Left lung (tissue), 14 donors: ENCODE measurements at places on chromosomes 12 and 14. TPM values are rescaled to one million over a fixed set of nuclear protein-coding genes. Genes with fewer than 3 reads are reported as not detected.

DNA sequence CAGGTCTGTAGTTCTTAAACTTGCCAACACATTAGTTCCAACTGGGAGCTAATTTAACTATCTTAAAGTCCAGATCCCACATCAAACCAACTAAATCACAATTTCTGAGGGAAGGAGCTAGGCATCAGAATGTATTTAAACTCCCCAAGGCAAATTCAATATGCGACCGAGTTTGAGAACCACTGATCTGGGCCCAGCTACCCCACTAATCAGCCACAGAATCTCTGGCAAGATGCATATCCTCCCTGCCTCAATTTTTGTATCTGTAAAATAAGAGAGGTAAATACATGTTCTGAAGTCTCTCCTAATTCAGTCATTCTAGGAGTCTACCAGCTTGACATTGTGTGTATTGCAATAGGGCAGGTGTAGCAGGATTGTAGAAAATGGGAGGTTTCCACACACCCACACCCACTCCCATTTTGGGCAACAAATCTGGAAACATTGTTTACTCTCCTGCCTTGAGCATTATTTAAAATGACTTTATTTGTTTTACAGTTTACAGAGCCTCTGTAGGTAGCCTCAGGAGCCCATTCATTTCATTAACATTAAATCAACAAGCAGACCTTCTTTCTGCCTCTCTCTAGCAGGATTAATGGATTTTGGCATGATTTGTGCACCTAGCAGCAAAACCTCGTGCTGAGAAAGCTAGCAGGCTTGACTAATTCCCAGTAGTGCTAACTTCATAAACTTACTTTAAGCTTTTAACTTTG, 15.6 kb downstream of the LGR5 start:
- no peak for DNase-seq

DNA sequence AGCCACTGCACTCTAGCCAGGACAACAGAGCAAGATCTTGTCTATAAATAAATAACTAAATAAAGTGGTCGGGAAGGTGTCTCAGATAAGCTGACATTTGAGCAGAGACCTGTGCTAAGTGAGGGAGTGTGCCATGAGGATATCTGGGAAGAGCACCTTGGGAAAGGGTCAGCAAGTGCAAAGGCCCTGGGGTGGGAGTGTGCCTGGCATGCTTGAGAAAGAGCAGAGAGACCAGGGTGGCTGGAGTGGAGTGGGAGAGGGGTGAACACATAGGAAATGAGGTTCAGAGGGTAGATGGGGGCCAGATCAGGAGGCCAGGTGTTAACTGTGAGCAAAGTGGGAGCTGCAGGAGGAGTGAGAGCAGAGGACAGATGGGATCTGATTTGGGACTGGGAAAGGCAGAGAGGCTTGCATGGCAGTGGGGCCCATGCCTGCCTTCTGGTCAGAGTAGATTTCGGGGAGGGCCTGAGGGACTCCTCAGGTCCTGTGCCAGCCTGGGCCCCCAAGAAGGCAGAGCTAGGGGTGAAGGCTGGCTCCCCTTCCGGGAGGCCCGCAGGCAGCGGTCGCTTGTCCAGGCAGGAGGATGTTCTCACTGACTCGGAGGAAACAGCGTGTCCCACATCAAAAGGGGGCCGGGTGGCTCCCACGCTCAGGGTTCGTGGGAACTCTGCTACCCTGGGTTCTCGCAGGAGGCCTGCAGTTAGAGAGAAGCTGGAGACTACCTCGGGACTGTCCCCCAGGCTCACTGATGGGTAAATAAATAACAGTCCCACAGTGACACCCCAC, 32.6 kb downstream of the DTX1 start:
- peak; percentile 50 for DNase-seq

DNA sequence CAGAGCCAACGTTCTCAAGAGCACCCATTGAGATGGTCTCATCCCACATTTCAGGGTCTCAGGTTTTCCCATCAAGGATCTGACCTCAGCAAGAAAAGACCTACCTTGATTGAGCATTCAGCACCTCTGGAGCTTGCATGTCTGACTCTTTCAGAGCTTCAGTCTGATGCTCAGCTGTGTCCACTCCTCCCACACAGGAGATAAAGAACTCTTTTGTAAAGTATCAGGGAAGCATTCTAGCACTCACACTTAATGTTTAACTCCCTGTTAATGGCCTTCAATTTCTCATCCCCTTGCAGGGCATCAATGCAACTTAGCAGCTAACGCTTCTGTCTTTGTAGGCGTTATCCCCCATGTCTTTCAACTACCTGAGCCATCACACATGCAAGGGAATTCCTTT, 124.1 kb downstream of the GALC start:
- no peak for DNase-seq

DNA sequence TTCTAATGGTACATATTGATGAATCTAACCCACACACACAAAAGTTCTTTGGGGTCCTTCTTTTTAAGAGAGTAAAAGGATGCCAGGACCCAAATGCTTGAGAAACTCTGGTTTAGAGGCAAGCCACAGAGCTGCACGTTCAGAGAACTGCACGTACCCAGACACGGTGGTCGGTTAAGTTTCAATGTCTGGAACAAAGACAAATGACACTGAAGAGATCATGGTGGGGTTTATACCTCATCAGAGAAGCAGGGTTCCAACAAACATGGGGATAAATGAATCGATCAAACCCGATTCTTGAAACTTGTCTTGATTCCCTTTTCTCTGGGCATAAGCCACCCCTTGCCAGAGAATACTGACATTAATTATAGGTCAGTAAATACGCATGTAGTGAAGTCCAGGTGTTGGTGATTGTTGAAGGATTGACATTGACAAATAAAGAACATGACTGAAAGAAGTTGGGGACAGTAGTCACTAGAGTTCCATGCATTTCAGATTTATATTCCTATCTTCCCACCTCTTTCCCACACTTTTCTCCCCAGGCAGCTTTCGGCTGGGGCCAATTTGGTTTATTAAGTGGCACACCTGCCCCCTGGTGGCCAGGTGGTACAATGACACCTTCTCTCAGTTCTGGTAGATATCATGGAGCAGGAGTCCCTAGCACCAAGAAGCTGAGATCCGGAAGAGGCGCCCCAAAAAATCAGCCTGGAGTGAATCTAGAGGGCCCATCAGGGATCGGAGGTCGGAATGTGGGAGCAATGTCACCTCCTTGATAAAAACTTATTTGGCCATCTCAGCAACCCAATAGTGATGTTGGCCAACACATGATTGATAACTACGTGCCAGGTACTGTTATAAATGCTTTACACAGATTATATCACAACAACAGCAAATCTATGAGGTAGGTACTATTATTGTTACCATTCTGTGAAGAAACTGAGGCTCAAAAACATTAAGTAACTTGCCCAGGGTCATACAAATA, 17.8 kb upstream of the HDAC7 start:
- no peak for DNase-seq

GRCh38 chr12:51870504-51870903, 17.4 kb upstream of the ANKRD33 start:
- no peak for DNase-seq

DNA sequence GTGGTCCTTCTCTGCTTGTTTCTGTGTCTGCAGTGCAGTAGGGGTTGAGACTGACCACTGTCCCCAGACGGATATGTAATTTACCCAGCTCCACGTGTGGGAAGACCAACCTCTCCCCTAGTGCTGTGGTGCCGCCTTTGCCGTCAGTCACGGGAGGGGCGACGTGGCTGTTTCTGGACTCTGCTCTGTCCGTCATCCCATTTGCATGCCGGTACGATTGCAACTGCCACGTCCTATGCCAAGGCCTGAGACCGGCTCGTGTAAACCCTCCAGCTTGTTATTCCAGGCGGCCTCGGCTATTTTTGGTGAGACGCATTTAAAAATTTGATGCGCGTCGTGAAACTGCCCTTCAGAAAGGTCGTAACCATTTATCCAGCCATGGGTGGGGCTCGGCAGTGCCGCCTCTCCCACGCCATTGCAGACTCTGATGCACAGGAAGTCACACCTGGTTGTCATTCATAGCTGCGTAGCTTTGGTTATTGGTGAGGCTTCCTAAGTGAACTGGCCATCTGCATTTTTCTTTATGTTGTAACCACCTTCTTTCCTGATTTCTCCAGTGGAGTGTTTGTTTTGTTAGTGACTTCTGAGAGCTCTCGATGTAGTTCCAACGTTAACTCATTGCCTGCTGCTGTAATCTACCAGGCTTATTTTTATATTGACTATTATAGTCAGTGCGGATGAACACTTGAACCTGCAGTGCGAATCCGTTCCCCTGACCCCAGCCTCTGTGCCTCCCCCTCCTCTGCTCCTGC, 75.1 kb downstream of the ADGRD1 start:
- DNase-seq: no peak

DNA sequence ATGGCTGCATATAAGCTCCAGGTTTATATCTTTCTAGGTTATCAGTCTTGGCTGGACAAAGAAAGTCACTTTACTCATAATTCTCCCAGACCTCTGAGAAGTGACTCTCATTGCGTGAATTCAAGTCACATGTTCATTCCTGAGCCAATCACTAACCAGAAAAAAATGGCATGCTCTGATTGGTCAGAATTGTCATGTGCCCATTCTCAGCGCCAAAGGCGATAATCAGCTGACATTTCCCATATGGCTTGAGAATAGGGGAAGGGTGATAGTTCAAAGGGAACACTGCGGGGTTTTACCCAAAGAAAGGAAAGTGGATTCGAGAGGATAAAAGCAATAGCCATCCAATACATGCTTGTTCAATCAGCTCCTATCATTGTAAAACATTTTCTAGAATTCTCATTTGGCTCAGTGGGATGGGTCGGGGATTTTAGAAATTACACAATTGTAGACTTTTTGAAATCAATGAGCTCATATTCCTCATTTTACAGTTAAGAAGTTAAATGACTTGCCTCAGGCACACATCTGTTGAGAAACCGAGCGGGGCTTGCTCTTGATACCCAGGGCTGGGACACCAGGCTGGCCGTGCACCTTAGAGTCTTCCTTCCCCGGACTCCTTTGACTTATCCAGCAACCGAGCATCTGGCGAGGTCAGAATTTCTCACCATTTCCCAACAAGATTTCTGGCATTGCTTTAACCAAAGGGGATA, 454.0 kb upstream of the TBX3 start:
- DNase-seq: no peak

DNA sequence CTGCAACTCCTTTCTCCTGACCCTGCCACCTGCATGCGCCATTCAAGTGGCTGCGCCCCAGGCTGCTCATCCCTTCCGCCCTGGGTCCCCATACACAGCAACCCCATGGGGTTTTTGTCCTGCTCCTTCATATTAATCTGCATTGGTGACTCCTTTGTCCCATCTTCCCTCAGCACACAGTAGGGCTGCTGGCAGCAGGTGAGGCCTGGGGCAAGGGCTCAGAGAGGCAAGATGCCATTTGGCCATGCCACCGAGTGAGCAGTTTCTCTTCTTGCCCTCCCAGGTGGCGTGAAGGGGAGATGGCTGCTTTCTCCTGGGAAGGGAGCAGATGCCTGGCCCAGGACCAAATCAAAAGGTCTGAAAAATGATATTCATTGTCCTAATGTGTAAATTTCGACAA, 9.1 kb downstream of the RTL1 start:
- DNase-seq: peak; percentile 34

DNA sequence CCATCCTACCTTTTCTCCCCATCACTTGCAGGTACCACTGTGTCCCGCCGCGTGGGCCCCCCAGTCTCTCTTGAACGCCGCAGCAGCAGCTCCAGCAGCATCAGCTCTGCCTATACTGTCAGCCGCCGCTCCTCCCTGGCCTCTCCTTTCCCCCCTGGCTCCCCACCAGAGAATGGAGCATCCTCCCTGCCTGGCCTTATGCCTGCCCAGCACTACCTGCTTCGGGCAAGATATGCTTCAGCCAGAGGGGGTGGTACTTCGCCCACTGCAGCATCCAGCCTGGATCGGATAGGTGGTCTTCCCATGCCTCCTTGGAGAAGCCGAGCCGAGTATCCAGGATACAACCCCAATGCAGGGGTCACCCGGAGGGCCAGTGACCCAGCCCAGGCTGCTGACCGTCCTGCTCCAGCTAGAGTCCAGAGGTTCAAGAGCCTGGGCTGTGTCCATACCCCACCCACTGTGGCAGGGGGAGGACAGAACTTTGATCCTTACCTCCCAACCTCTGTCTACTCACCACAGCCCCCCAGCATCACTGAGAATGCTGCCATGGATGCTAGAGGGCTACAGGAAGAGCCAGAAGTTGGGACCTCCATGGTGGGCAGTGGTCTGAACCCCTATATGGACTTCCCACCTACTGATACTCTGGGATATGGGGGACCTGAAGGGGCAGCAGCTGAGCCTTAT, 9.2 kb downstream of the ARHGAP9 start:
- no peak for DNase-seq

GRCh38 chr12:64522807-64523206, 70.9 kb downstream of the TBK1 start:
- no peak for DNase-seq

GRCh38 chr14:101134161-101134631, 230.7 kb upstream of the RTL1 start:
- peak; percentile 49 for DNase-seq

- DNase-seq: no peak
Observed at GRCh38 chr12:66741919-66742318, 63.0 kb upstream of the GRIP1 start.

- no peak for DNase-seq
Observed at GRCh38 chr12:54689984-54690383, 41.8 kb upstream of the DCD start.

DNA sequence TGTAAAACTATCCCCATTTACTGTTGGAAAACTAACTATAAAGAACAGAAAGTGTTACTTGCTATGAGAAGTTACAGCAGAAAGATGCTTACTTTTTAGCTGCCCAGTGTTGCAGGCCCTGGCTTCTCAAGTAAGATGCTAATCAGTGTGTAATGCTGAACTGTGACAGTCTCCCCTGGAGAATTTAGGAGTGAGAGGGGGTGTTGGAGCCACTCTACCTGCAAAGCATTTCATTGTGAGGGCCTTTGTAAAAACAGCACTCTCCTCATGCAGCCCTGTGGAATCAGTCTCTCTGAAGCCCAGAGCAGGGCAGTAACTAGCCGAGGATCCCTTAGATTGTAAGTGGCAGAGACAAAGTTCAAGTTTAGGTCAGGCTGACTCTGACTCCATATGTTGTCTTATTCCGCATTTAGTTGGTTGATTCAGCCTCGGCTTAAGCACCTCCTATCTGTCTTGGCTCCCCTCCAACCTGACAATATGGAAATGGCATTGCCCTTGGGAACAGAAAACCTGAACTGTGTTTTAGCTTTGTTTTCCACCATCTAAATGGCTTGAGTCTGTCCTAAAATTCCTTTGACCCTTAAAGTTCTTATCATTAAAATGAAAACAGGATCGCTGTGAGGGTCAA, 141.3 kb downstream of the PRKCH start:
- no peak for DNase-seq

GLT8D2 gene
- polyA plus RNA-seq: 30.0 TPM

SP1 gene
- 81.3 TPM for polyA plus RNA-seq

KCNH5 gene
- 0.11 TPM for polyA plus RNA-seq

RAB35 gene
- 38.9 TPM for polyA plus RNA-seq

TMEM119 gene
- 41.0 TPM for polyA plus RNA-seq

EP400 gene
- polyA plus RNA-seq: 41.4 TPM
